GM20000 (cell line): ENCODE measurements at places on chromosomes 3 and 15.

DNA sequence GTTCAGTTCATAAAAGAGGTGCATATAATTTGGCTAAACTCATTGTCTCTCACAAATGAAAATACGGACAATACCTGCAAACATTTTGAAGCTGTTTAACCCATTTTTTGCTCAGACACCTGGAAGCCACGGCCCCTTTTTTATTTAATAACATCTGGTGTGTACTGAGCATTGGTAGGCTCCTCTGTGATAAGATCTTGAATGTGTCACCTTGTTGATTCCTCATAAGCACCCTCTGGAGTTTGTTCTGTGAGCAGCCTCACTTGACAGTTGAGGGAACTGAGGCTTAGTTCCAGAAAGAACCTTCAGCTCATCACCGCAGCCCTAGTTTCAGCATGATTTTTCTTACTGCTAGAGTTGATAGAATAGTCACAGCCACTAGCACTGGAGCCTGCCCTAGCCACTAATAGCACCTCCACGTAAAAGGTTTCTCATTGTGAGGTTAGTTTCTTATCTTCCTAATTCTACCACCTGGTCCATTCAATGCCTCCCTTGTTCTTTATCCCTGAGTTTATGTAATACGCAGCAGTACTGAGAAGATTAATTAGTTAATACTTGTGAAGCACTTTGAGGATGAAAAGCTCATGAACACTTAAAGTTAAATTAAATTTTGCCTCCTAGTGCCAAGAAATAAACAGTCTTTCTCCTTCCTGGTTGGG, 71.9 kb downstream of the ITPR1 start:
- no peak for DNase-seq

GRCh38 chr3:44974416-44974815, 1.6 kb downstream of the ZDHHC3 start:
- DNase-seq = no peak

GRCh38 chr3:134618478-134619300, 32.1 kb downstream of the KY start:
- DNase-seq = no peak

DNA sequence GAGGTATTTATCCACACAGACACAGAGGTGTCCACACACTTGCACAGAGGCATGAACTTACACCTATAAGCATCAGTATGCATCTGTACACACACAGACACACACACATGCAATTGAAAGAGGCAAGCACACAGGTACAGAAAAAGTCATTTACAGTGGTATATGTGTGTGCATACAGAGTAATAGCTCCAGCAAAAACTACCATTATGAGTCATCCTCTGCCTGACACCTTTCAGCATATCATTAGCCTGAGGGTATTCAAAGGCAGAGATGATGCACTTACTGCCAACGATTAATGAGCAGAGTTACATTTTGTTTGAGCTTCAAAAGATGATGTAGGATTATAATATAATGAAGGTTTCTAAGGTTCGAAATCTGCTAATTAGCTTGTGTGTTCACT, 100.3 kb upstream of the TPRG1 start:
- no peak for DNase-seq

GRCh38 chr15:37015451-37015850, 84.9 kb downstream of the MEIS2 start:
- no peak for DNase-seq

DNA sequence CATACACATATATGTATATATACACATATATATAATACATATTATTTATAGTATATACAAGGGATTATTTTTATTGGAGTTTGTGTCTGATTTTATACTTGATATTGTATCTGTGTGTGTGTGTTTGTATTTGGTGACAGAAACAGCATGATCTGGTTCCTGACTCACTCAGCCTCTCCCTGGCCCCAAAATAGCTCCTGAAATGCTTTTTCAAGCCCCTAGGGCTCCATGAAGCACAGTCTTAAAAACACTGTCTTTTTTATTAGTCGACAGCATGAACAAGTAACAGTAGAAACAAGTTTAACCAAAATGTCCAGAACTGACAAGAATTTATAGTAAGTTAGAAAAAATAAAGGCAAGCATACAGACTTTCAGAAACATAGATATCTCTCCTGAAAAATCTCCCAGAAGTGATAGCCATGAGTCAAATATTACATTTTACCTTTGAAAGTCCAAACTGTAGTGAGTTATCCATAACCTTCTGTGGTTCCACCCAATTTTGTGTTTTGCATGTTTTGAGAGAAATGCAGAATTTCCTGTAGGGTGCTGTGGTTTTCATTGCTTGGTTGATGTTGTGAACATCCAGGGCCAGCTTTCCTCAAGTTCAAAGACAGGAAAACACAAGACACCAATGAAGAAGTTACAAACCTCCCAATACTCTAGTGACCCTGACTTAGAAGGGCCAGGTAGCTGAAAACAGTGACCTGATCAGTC, 98.5 kb upstream of the CCDC80 start:
- no peak for DNase-seq

DNA sequence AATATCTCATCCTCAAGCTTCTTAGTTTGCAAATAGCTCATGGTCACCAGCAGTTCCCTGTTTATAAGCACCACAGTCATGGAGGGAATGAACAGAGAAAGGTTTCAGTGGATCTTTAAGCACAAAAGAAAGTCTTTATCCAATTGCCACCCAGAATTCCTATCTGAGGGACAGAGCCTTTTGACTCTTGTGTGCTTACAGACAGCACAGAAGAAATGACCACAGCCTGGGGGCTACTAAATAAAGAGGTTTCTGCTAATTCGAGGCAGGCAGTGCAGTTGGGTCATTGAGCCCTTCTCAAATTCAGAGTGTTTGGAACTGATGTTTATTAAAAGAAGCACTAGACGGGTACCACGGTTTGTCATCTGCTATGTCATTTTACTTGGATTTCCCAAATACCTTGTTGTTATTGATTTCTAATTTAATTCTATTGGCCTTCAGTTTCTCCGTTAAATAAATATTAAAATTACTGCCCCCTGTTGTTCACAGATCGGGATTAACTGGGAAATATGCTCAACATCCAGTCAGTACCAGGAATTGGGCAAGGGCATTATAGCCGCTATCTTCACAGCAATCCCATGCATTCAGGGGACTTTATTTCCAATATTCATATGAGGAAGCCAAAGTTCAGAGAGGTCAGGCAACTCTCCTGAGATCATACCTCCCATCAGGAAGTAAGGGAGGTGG, 3.6 kb downstream of the PRICKLE2 start:
- no peak for DNase-seq

DNA sequence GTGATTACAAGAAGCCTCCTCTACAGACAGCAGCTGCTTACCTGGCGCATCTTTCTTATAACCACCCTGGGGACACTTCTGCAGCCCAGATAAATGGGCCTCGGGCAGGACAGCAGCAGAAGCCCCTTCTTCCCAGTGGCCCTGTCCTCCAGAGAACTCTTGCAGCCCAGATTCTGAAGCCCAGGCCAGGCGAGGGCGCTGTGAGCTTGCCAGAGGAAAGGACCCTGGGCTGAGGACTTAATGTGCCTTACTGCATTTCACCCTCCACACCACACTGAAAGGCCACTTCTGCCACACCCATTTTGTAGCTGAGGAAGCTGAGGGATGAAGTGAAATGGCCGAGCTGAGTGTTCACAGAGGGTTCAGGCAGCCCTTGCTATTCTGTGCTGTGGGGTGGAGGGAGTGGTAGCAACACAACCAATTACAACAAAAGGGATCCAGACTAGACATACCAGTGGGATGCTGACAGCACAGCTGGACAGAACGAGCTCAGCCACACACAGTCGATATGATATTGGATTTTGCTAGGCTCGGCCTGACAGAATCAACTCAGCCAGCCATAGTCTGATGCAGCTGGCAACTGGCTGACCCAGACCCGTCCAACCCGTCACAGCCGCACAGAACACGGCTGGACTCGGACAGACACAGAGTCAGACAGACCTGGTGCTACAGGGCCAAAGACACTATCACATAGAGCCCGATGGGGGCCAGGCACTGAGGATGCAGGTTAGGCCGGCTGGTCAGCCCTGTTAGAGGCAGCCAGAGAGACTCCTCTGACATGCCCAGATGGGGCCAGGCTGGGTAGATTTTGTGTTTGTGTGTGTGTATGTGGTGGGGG, 7.3 kb downstream of the ACOX2 start:
- no peak for DNase-seq

GRCh38 chr15:59405079-59405478, 32.4 kb upstream of the MYO1E start:
- DNase-seq = no peak

DNA sequence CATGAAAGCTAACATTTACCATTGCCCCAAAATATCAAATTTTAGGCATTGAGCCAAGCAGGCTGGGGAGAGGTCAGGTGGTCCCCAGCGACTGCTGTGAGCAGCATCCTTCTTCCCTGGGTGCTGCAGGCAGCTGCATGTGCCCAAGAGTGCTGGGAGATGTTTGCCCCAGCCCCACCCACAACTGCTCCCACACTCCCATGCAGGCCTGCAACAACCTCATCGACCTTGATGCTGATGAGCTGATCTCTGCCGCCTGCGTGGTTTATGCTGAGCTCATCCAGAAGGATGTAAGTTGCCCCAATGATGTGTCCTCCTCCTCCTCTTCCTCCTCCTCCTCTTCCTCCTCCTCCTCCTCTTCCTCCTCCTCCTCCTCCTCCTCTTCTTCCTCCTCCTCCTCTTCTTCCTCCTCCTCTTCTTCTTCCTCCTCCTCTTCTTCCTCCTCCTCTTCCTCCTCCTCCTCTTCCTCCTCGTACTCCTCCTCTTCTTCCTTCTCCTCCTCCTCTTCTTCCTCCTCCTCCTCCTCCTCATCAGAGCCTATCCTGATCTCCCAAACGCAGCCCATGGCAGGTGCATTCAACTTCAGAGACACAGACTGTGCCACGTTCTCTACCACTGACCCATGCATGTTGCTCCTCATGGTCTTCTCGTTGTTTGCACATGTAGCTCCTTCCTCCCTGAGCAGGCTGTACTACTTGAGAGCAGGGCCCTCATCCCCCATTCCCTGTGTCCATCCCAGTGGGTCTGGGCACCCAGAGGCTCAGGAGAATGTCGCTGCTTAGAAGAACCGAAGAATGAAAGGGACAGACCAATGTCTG, 15.1 kb downstream of the TBC1D21 start:
- DNase-seq = no peak

GRCh38 chr15:70576276-70576675, 187.1 kb downstream of the UACA start:
- no peak for DNase-seq

DNA sequence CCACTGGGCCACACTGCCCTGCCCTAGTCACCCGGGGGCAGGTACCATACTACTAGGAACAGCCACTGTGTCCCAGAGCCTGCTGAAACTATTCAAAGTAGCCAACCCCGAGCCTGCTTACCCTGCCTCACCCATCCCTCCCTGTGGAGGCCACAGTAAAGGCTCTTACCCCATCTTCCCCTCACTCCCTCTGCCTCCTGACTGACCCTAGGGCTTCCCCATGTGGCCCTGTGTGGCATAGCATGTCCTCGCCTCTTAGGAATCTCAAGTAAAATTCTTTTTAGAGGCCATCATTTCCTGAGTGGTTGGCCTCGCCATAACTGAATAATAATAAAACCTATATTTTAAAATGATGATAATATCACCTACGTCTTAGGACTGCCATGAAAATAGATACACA, 112.2 kb upstream of the SLC6A11 start:
- DNase-seq = no peak

DNA sequence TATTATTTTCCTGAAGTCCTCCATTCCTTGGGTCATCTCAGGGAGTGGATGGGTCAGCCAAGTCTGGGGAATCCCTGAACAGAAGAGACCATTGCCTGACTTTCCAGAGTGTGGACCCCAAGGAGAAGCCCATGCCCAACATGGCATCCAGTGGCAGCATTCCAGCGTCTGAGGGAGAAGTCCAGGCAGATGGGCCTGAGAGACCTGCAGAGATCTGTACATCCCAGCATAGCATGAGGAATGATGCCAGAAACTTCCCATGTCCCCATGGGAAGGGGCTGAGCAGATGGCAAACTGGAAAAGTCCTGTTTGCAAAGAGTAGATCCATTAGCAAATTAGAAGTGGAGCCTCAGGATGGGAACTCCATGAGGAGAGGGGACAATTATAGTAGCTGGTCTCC, 17.6 kb upstream of the COLQ start:
- DNase-seq = no peak

GRCh38 chr15:42608110-42608531, 32.7 kb downstream of the STARD9 start:
- DNase-seq = no peak

GRCh38 chr15:52139599-52140462, 27.3 kb upstream of the BCL2L10 start:
- DNase-seq = peak; percentile 79

DNA sequence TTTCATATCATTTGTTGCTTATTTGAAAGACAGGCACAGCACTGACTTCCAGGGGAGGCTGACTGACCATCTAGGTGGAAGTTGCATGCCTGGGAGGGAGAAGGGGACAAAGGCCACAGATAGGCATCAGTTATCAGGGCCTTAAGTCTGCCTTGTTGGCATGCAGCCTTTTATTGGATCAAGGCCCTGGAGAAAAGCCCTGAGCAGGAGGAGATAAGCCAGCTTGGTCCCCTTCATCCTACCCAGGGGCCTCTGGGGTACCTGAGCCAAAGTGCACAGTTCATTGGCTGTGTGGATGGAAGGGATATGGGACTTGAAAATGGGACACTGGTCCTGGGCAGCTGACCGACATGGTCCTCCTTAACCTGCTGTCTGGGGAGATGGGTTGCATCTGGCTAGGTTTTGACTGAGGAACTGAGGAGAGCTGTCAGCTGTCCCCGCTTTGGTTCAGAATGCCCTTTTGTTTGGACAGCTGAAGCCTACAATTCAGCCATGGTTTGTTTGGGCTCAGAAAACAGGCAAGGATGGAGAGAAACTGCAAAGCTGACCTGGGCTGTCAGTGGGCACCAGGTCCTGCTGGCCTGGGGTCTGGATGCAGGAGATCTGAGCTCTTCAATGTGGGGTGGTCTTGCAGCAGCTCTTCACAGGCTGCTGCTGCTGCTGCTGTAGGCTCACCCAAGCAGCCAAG, 60.0 kb downstream of the FLNB start:
- DNase-seq = no peak

- no peak for DNase-seq
Measured at GRCh38 chr15:71761649-71762048, 48.7 kb upstream of the NR2E3 start.
